ENCODE measurements at places on chromosomes 4 and X.

GRCh38 chrX:56733459-56734046, 4.5 kb downstream of the NBDY start:
- no peak for DNase-seq

GRCh38 chrX:11754958-11755645, 2.9 kb upstream of the MSL3 start:
- DNase-seq, result no peak

DNA sequence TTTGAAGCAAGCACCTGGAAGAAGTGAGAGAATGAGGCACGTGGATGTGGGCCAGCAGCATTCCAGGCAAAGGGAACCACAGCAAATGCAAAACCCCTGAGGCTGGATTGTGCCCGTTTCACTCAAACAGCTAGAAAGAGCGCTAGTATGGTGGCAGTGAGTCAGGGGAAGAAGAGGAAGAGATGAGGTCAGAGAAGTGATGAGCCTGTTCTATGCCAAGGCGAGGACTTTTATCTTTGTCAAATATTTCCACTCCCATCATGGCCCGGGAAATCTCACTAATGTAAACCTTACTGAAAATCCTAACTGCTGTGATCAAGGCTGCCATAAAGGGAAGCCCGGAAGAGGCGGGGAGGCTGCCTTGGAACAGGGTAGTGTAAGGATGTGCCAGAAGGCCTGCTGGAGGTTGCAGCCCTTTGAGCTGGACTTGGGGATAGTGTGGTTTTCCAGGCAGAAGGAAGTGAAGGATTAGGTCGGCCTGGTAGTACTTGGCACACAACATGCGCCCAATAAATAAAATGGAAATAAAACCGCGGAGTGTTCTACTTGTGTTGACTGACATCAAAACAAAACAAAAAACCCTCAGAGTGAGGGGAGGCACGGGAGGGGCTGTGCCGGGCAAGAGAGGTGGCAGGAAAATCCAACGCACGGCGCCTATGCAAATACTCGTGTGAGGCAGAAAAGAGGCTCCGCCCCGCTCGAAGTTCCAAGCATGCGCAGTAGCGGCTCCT, 1.2 kb upstream of the CDK16 start:
- no peak for DNase-seq

GRCh38 chrX:34656842-34657725, at the start of gene TMEM47:
TMEM47 (minus strand) TSS chrX:34657285; CDS start chrX:34657029, 256 bp downstream.
- no peak for DNase-seq

DNA sequence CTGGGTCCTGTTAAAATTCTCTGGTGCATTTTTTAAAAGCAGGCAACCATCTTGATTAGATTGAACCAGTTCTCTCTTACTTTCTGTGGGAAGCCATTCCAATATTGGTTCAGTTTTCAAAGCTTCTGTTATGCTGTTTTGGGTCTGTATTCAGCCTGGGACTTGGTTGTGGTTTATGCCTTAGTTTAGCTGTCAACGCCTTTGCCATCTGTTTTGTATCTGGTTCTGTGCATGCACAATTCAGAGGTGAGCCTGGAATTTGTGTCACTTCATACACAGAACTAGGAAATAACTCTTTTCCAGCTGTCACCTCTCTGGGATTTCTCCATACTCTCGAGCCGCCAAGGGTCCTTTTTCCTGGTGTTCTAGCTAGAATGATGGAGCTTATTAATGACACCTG, 46.2 kb downstream of the STAP1 start:
- DNase-seq, result no peak

DNA sequence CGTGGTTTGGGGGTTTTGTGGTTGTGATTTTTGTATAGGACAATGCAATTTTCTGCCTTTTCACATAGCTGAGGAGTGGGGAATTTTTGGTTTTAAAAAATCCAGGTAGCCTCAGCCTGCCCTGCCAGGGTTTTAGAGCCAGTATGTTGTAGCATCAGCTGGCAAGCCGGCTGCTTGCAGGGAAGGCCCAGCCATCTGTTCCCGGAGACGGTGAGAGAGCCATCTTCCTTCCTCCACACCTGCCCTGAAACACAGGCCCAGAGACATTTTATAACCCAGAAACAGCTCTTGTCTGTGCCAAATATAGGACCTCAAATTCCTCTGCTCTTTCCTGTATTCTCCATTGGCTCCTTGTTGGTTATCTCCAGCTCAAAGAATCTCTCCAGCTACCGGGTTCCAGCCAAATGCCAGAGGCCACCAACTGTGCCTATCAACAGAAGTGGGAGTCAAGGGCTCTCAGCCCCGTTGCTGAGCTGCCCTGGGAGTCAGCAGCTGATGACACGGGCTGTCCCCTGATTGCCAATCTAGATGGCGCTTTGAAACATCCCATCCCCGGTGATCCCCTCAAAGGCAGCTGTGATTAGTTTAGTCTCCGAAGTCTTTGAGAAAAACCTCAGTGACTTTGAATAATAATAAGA, 595.2 kb downstream of the MID1IP1 start:
- DNase-seq, result no peak

GRCh38 chr4:76691807-76692582, 205.9 kb downstream of the SOWAHB start:
- no peak for DNase-seq

- DNase-seq, result no peak
Measured at GRCh38 chr4:65623506-65623905, 46.8 kb downstream of the EPHA5 start.

GRCh38 chr4:168854350-168854921, 155.6 kb downstream of the CBR4 start:
- no peak for DNase-seq

GRCh38 chrX:40281336-40282005, 183.7 kb upstream of the BCOR start:
- DNase-seq, result no peak

GRCh38 chr4:129145222-129145730, 49.3 kb downstream of the C4orf33 start:
- no peak for DNase-seq

- DNase-seq, result no peak
Measured at GRCh38 chr4:149638073-149638472, 177.6 kb downstream of the IQCM start.

GRCh38 chr4:83875437-83875836, 339.5 kb downstream of the GPAT3 start:
- DNase-seq, result no peak

DNA sequence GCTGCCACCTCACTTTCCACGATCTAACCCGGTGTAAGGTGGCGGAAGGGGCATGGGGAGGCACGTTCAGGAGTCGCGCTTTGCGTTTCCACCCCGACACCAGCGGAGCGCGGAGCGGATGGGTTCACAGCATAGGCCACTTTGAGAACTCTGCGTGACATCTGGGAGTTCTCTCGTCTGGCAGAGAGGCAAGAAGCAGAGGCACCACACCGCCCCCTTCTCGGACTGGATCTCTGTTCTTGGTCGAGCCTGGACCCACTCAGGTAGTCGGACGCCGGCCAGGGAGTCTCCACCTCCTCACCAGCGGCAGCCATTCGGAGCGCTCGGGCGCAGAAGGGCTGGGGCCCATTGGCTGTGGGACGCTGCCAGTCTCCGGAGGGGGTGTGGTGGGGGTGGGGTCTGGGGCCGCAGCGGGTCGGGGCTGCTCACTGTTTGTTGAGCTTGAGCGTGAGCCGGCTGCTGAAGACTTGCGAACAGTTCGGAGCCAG, at the start of gene DACH2:
TSS of gene DACH2 (plus strand) at position 428 of the 488 bp plus-strand sequence.
- DNase-seq, result peak; percentile 2

DNA sequence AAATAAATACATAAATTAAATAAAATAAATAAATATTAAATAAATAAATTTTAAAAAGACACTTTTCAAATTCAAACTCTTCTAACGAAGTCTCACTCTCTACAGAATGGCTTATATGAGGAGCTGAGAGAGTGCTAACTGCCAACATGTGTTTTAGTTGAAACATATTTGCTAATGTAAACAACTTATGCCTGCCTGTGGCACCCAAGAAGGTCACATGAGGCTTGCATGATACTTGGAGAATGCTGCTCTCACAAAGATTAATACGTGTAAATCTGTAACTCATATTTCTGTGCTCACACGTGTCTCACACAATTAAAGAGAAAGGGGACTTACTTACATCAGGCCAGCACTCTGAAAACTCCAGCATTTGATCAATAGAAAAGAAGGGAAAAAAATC, 43.2 kb upstream of the PITX2 start:
- DNase-seq, result no peak

DNA sequence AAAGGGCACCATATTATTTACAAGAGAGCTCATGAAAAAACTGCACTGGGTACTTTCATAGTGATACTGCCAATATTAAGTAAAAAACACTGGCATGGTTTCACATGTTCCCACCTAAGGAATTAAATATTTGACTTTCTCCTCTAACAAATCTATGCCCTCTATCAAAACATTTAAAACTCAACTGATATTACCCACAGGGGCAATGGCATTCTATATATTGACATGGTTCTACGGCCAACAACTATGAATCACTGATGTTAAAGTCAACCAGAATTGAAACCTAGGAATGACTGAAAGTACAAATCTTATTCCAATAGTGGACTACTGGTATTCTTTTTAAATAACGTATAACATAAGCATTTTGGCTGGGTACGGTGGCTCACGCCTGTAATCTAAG, 28.2 kb downstream of the PHKA2 start:
- DNase-seq, result no peak

DNA sequence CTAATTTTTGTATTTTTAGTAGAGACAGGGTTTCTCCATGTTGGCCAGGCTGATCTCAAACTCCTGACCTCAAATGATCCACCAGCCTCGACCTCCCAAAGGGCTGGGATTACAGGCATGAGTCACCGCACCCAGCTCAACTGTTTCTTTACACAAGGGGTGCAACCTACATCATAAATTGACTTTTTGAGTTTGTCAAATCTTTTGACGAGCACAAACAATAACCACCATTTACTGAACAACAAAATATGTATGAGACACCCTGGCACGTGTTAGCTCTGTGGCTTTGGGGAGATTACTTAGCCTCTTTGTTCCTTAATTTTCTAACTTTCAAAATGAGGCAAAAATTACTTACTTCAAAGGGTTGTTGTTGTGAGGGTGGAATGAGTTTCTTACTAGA, 23.5 kb upstream of the SLC34A2 start:
- DNase-seq, result no peak

DNA sequence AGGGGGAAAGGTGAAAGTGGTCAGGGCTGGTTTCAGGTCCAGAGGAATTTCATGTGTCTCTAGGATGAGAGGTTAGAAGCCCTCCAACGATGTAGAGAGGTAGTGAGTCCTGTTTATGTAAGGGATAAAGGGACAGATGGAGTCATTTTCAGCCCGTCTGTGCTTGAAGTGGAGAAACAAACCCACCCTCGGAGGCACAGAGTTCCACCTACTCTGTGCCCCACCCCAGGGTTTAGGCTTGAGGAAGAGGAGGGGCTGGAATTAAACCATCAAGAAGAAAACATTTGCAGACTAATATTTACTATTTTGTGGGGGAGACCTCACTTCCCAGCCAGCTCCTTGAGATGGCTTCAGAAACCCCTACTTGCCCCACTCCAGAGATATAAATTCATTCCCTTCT, 868 bp upstream of the GNL3L start:
- no peak for DNase-seq

DNA sequence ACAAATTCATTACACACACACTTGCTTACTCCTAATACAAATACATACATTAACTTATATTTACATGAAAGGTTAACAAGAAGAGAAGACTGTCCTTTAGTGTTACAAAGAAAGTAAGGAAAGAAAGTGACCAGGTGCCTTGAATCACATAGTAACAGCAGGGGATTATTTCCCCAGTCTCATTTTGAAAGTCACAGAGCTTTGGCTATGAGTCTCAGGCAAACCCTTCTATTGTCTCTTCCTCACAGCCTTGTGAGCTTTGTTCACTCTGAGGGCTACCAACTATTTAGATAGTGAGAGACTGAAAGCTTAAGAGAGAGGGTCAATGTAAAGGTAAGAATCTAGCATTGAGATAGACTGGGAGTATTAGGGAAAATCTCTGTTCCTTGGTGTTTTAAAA, 161.6 kb downstream of the NPNT start:
- no peak for DNase-seq

- no peak for DNase-seq
Measured at GRCh38 chrX:30488092-30488491, 89.5 kb downstream of the TASL start.

GRCh38 chrX:66020631-66021334, 19.1 kb downstream of the VSIG4 start:
- DNase-seq, result no peak

- no peak for DNase-seq
Measured at GRCh38 chrX:103730796-103731493, 20.2 kb downstream of the TMEM31 start.

DNA sequence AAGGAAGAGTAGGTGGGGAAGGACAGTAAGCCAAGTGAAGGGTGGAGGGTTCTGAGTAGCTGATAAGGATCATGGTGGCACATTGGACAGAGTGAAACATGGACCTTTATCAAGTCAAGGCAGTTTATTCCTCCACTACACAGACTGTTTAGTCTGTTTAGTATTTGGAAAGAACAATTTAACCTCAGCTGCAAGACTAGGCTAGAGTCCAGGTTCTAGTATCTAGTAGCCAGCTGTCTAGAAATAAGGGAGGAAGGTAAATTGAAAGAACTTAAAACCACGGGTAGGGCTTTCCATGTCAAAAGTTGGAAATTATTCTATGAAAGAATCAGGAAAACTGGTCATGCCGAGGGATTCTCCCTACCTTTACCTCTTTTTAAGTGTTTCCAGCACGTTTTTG, 140.1 kb upstream of the MED14 start:
- no peak for DNase-seq

GRCh38 chrX:45803383-45803921, 602.8 kb upstream of the DIPK2B start:
- DNase-seq, result no peak

GRCh38 chr4:188439641-188440311, 300.5 kb downstream of the TRIML1 start:
- DNase-seq, result no peak

- no peak for DNase-seq
Measured at GRCh38 chr4:53777244-53777984, 186.1 kb upstream of the LNX1 start.

DNA sequence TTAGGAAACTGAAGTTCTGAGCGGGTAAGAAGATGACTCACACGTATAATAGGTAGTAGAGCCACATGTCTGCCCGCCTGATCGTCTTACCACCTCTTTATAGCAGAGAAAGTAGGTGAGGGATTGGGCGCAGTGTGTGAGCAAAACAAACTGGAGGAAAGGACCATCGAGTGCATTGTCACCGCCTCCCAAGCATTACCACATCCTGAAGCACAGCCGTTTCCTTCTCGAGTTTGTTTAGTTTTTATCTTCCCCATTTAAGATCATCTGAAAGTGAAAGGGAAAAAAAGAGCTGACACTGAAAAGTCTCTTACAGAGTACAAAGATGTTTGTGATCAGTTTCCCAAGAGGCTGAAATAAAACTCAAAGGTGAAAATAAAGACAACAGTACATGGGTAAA, 14.8 kb downstream of the PDK3 start:
- peak; percentile 26 for DNase-seq

- DNase-seq, result no peak
Measured at GRCh38 chrX:96578781-96579180, 105.9 kb upstream of the DIAPH2 start.

DNA sequence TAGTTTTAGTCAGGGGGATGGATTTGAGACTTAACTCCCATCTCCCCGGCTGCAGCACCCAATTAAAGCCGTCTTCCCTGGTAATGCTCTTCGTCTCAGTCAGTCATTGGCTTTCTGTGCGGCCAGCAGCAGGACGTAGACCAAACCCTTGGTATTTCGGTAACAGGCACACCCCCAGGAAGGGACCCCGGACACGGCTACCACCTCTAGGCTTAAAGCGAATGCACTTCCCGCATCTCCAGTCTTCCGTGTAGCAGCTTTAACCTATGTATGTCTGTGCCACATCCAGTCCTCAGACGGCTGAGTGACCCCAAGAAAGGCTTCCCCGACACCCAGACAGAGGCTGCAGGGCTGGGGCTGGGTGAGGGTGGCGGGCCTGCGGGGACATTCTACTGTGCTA, 1.5 kb upstream of the CTAG2 start:
- DNase-seq, result no peak

- DNase-seq, result no peak
Measured at GRCh38 chr4:47145630-47146029, 114.3 kb downstream of the GABRB1 start.
